ENCODE measurements at places on chromosomes 12 and 14.
A peak's percentile ranks its signal among the peaks of the same experiment; 100 is the strongest.

GRCh38 chr14:21455592-21455911 is 371 bp downstream of the CHD8 start:
- DNase-seq = peak; percentile 19

DNA sequence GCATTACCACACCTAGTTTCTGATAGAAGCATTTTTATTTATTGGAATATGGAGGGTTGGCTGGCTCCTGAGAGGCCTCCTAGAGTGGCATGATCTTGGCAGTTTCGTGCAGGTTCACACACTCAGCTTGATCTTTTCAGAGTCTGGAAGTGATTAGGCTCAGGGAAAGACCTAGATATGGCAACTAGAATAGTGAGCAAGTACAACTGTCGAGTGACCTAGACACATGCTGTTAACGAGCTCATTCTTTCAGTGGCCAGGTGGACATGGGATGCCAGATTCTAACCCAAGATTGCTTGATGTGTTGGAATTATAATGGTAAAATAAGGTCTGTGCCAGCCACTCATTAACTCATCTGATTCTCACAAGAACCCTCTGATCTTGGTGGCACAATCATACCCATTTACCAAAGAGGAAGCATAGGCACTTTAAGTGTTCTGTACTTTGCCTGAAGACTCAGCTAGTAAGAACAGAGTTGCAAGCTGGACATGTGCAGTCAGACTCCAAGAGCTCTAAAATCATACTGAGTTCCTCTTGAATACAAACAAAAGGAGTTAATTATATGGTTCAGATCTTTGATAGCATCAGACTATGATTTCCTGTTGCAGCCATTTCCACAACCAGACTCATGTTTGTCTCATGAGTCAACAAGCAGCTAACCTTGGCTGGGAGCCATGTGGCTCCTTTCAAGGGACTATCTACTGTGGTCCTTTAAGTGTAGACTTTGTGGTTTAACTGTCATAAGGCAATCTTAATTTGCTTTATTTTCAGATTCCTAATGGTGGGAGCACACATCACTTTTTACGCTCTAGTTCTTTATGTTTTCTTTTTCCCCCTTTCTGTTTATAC is 144.2 kb downstream of the PLEKHA5 start:
- DNase-seq = peak; percentile 94

DNA sequence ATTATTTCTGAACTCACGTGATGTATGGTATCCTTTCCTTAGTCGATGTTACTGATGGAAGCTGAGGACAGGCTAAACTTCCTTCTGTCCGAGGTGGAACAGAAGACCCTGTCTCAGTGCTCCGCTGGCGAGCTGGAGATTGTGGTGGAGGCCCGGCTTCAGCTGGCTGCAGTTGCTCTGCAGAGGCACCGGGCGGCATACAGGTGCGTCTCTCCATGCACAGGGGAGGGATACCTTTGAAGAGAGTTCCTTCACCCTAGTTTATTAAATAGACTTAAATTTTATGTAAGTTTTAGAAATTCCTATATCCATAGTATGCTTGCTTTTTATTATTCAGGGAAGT is 186.7 kb upstream of the NEDD1 start:
- peak; percentile 43 for DNase-seq

GRCh38 chr12:93912086-93912733 is 235.0 kb downstream of the CRADD start:
- no peak for DNase-seq

DNA sequence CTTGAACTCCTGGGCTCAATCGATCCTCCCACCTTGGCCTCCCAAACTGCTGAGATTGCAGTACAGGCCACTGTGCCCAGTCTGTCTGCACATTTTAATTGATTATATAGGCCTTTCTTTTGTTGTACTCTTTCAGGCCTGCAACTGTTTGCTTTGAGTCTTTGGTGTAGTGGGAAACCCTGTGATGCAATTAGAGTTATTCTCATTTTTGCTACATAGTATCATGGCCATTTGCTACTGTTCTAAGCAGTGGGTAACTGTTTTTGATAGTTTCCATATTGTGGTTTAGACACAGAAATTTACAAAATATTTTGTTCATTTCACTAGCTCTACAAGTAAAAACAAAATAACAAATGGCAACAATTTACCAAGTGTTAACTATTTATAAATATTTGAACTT is 6.3 kb upstream of the TUBA1B start:
- DNase-seq = no peak

GRCh38 chr12:674272-674781 is 11.1 kb upstream of the NINJ2 start:
- DNase-seq = no peak

GRCh38 chr12:49165114-49165513 is 23.8 kb downstream of the TUBA1A start:
- no peak for DNase-seq

GRCh38 chr12:69254046-69254445 is 14.7 kb downstream of the CPSF6 start:
- peak; percentile 85 for DNase-seq

DNA sequence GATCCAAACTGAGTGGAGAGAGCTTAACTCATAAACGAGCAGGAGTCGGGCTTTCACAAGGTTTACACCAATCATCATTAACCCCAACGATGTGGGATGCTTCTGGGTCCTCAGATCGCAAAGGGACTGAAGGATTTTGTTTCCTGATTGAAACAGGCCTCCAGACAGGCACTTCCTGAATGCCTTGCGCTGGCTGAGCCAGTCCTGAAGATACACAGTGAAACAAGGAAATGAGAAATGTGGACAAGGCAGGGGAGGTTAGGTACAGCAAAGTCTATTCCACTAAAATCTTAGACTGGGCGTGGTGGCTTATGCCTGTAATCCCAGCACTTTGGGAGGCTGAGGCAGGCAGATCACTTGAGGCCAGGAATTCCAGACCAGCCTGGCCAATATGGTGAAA is 30.7 kb downstream of the RBM19 start:
- no peak for DNase-seq

- peak; percentile 76 for DNase-seq
Measured at GRCh38 chr12:18430425-18431048, 169.2 kb downstream of the PIK3C2G start.

- no peak for DNase-seq
Measured at GRCh38 chr14:74511966-74512830, 18.6 kb downstream of the ISCA2 start.

DNA sequence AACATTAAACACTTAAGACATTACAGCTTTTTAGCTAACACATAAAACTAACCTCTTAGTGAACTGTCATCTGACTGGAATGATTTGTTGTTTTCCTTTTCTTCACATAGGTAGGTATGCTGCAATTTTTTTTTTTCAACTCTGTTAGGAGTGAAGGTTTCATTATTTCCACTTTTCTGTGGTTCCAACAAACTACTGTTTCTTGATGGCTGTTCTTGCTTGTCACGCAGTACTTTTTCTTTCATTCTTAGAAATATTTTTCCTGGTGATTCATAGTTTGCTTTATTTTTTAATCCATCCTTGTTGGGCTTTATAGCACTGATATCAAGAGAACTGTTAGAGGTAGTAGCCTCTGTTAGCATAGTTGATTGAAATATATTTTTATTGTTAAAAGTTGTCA is 6.3 kb downstream of the MIS18BP1 start:
- no peak for DNase-seq

- no peak for DNase-seq
Measured at GRCh38 chr12:2691345-2692071, 103.3 kb upstream of the FKBP4 start.

DNA sequence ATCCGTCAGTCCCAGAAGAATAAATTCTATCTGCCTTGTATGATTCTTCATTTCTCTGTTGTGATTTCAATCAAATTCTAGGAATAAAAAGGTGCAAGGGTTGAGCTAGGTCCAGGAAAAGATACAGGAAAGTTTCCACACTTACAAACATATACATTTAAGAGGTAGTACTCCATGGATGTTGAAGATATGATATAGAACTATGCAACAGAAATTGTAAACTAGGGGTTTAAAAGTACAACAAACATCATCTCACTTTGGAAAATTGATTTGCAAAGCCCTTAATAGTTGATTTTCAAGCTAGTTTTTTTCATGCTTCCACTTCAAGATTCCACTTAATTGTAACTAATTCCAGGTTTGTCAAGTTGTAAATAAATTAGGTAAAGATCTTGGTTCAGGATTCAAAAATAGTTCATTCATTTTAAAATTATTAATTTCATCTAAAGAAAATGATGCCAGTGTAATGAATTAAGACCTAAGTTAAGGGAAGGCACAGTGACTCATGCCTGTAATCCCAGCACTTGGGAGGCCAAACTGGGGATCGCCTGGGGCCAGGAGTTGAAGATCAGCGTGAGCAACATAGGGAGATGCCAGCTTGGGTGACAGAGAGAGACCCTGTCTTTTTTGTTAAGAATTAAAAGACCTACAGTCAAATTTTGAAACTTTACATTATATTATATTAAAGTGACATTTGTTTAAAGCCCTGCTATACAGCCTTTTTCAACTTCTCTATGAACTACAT is at the start of gene OR6C70:
Gene OR6C70 (minus strand): TSS at position 51 of the 742 bp plus-strand sequence. CDS start 0 bp downstream, at position 51.
- DNase-seq = no peak

GRCh38 chr14:78319887-78320635 is 149.9 kb downstream of the NRXN3 start:
- no peak for DNase-seq

DNA sequence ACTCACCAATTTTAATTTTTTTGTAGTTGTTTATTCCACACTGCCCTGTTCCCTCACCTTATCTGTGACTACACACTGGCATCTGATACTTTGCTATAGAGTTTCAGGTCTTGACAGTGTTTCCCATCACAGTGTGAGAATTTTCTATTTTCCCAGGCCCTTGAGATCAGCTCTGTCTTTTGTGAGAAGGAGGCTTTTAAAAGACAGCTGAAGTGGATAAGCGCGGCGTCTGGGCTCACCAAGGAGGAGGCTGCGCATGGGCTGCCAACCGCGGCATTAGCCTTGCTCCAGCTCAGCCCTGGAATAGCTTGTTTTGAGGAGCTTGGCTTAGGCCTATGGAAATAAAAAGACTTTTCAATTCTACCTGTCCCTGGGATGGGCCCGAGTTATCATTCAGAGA is 181.3 kb downstream of the RMST start:
- DNase-seq = peak; percentile 38

DNA sequence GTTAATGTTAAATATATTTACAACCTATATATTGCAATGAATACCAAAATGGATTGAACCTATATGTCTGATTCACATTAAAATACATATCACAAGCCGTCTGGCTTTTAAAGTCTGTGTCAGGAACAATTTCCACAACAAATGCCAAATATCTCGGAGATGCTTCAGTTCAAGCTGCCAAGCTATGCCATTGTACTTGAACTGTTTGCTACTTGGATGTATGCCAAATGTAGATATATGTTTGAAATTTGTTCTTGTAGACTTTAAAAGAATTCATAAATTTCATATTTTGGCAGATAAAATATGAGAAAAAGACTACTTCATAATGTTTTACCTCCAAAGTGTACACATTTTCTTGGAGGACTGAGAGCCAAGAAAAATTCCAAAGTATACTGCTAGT is 37.0 kb downstream of the WASHC3 start:
- DNase-seq = no peak

DNA sequence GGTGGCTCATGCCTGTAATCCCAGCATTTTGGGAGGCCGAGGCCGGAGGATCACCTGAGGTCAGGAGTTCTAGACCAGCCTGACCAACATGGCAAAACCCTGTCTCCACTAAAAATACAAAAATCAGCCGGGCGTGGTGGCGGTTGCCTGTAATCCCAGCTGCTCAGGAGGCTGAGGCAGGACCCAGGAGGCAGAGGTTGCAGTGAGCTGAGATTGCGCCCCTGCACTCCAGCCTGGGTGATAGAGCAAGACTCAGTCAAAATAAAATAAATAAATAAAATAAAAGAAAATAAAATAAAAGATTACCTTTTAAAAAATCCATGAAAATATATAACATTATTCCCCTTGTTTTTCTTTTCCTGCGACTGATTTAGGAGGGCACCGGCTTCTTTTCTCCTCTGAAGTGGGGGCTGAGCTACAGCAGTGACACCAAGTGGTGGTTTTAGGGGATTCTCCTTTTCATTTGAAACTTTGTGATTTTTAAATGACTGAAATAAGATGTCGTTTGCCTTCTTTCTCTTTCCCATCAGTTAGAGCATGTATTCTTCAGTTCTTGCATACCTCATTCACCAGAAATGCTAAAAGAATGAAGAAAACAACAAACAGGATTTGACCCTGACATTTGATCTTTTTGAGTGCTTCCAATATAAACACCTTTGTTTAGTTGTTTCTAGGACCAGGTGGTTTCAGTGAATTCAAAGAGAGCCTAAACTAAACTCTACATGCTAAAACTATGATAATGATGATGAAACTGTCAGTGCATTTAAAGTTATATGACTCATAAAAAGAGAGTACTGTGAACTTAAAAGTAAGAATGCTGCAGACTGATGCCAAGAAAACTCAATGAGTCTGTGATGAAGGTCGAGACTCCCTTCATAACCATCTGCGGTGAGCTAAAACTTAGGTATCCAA is 22.6 kb upstream of the PKP2 start:
- DNase-seq = peak; percentile 69

DNA sequence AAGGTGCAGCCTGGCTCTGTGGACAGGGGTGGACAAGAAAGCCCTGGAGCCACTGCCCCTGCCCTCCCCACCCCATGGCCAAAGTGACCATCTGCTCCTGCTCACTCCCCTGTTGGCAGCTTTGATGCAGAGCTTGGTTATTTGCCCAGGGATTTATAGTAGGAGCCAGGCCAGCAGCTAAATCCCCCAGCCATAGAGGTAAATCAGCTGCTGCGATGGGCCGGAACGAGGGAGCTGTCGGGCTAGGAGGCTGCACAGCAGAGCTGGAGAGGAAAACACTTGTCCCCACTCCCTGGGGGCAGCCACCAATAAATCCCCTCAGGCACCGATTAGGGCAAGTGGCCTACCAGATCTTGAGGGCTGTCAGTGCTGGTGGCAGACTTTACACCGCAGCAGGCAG is 26.0 kb downstream of the SMUG1 start:
- DNase-seq = no peak

Measured in ACHN (cell line).